ENCODE measurements at places on chromosomes 2 and 18. TPM values are rescaled to one million over a fixed set of nuclear protein-coding genes. Genes with fewer than 3 reads are reported as not detected.

DNAJB2 gene
- total RNA-seq: 15.4 TPM

- DNase-seq: peak; percentile 6
Measured at GRCh38 chr2:100563407-100564247, 834 bp downstream of the PDCL3 start.

GRCh38 chr2:167783261-167784083 is 463.9 kb downstream of the STK39 start:
- no peak for DNase-seq

ARHGEF4 gene
- 0.63 TPM for total RNA-seq

CYS1 gene
- total RNA-seq: under 0.01 TPM

DCDC2C gene
- total RNA-seq: 0.13 TPM

KYNU gene
- total RNA-seq: 0.26 TPM

- DNase-seq: no peak
Measured at GRCh38 chr2:71507476-71507875, 54.1 kb downstream of the DYSF start.

GRCh38 chr2:36414307-36414706 is 58.7 kb downstream of the CRIM1 start:
- DNase-seq: no peak

- DNase-seq: no peak
Measured at GRCh38 chr2:239883326-239884050, 141.7 kb downstream of the NDUFA10 start.

ERFE gene
- total RNA-seq: 0.13 TPM

DNA sequence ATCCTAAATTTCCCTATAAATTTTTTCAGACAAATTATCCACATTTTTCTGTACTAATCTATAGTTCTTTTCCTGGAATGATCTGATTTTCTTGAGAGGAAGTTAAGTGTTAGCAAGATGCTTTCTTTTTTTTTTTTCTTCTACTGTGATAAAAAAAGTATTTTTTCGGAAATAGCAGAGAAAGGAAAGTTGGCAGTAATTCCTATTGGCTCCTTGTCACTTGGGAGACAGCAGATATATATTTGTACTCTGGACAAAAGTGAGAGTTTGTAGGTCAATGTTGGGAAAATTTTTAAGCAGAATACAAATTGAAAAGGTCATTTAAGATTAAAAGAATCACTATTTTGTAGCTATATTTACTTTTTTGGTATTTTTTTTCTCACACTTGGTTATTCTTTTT is 635.7 kb upstream of the NRXN1 start:
- no peak for DNase-seq

DNA sequence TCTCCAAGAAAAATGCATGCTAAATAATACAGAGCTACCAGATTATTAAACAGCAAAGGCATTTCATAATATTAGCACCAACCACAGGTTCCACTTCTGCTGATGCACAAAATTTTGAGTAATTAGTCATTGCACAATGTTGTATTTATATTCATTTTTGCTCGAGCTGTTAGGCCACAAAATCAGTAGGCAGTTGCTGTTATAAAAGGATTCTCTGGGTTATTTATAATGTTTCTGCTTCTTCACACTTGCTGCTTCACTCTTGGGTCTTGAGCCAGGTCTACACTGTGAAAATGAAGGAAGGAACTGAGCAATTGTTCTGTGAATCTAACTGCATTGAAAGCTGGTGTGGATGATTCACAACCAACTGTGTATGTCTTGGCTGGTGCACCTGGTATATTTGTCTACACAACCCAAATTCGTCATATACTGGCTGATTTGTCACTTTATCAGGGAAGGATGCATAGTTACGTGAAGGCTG is 38.3 kb downstream of the MRPL33 start:
- peak; percentile 91 for DNase-seq

DNA sequence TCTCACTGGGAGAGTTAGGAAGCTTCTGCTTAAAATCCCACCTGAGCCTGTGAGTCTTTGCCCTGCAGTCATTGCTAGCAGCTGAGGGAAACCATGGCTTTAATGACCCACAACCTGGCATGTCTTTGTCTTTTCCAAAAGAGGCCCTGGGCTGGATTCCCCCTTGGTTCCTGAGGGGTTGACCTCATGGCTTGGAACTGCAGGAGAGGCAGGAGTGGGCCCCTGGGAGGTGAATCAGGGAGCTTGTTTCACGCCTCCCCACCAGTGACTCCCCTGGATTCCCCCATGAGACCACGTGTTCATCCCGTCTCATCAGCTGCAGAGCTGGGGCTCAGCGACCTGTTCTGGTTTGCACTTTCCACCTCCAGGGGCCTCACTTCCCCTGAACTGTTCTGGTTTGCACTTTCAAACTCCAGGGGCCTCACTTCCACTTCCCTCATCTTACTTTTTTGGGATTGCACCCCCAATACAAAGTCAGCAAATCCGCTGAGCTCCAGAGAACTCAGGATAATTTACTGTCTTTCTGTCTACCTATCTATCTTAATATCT is 58.5 kb upstream of the TMEM18 start:
- DNase-seq: no peak

AOX1 gene
- 5.4 TPM for total RNA-seq

LYPD1 gene
- total RNA-seq: 0.13 TPM

- DNase-seq: no peak
Measured at GRCh38 chr2:73104933-73105332, 7.8 kb downstream of the RAB11FIP5 start.

COX7A2L gene
- total RNA-seq: 133 TPM

All from dermis microvascular lymphatic vessel endothelial cell (primary cell).